ENCODE measurements at places on chromosomes 6 and 20. TPM values are rescaled to one million over a fixed set of nuclear protein-coding genes. Genes with fewer than 3 reads are reported as not detected.

The LY6G6D gene
- not detected for total RNA-seq

The DPPA5 gene
- total RNA-seq: not detected

The HNF4A gene
- 15.1 TPM for total RNA-seq

The LINC00237 gene
- total RNA-seq: not detected

The GPX6 gene
- total RNA-seq: not detected

The DZANK1 gene
- 2.5 TPM for total RNA-seq

The NOTCH4 gene
- total RNA-seq: 1.1 TPM

The SLC16A10 gene
- total RNA-seq: 0.35 TPM

The GHRH gene
- not detected for total RNA-seq

The GTF2H4 gene
- 21.8 TPM for total RNA-seq

The SNPH gene
- total RNA-seq: 4.2 TPM

The MUC22 gene
- not detected for total RNA-seq

The CCDC170 gene
- 0.12 TPM for total RNA-seq

The MCHR2 gene
- not detected for total RNA-seq

The NT5DC1 gene
- 31.3 TPM for total RNA-seq

The GPSM3 gene
- total RNA-seq: 0.30 TPM

The GLP1R gene
- not detected for total RNA-seq

The MEI4 gene
- total RNA-seq: not detected

The FOXC1 gene
- 7.6 TPM for total RNA-seq

The PACRG gene
- total RNA-seq: 0.13 TPM

The PIGU gene
- 27.3 TPM for total RNA-seq

The MBOAT1 gene
- 2.5 TPM for total RNA-seq

The ARMC2 gene
- 2.8 TPM for total RNA-seq

The PKIB gene
- 0.53 TPM for total RNA-seq

The DLK2 gene
- 7.0 TPM for total RNA-seq

The VNN1 gene
- 0.15 TPM for total RNA-seq

The FAM209B gene
- 0.22 TPM for total RNA-seq

The HFE gene
- total RNA-seq: 14.6 TPM

The CDSN gene
- total RNA-seq: 0.05 TPM

The PLCB4 gene
- 19.5 TPM for total RNA-seq

The LY6G5C gene
- 1.1 TPM for total RNA-seq

The HSPA12B gene
- total RNA-seq: 0.25 TPM

The TRIM40 gene
- total RNA-seq: not detected

The FOXS1 gene
- 0.17 TPM for total RNA-seq

Measured in A549 treated with Mapracorat at 1 μM for 4 hours (cell line).